ENCODE measurements at places on chromosomes 2 and 18.

GRCh38 chr2:113157118-113157896, 16.5 kb upstream of the PSD4 start:
- no peak for DNase-seq

GRCh38 chr2:104158191-104158590, 695.7 kb upstream of the POU3F3 start:
- no peak for DNase-seq

DNA sequence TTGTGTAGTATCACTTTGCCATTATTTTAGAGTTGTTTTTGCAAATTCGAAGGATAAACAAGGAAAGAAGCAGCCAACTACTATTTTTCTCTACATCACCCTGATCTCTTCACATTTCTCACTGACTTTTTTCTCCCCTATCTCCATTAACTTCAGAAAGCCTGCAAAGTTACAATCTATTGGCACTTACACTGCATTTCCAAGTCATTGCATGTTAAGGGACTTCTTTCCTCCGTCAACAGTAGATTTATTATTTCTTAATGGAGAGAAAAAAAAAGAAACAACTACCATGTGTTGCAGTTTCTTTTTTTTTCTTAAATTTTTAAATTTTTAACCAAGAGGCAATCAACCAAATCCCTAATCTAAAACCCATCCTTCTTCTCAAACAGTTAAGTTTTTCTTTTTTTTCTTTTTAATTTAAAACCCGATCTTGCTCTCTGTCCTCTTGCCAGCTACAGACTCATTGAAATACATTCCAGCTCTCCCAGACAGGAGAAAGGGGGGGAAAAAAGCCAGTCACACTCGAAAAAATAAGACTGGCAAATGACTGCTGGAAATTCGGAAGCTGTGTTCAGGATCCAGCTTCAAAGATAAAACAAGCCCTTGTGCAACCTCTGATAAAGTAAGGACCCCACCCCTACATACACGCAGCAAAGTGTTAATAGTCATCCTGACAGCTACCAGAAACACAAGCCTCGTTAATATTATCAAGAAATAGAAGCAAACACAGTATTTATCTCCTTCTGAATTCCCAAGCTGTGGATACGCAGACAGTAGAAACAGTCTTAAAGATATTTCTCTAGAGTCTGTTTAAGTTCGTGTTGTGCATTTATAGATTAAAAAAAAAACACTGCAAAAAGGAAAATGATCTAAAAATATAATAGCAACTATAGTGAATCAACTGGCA, 1.3 kb downstream of the LRRTM4 start:
- DNase-seq, result no peak

GRCh38 chr2:181124497-181124896, 144.1 kb downstream of the UBE2E3 start:
- no peak for DNase-seq

GRCh38 chr18:54089749-54090459, 134.6 kb downstream of the MBD2 start:
- DNase-seq, result no peak

GRCh38 chr18:59744271-59744721, 47.1 kb upstream of the CCBE1 start:
- DNase-seq, result no peak

DNA sequence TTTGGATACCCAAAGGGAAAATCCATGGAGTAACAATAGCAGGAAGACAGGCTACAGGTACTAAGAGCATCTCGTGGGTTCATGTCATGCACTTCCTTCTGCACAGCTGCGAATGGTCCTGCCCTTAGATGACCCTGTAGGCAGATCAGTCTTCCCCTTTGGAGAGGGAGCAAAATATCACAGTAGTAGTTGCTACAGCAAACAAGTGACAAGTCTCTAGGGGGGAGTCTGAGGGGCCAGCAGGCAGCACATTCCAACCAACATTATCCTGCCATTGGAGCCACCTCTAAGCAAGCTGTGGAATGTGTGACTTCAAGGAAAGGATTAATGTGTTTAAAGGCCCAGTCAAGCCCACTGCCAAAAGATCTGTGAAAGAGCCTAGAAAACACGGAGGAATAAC, 273.2 kb upstream of the PARD3B start:
- no peak for DNase-seq

- DNase-seq, result no peak
Observed at GRCh38 chr2:150174971-150175421, 312.5 kb downstream of the RND3 start.

DNA sequence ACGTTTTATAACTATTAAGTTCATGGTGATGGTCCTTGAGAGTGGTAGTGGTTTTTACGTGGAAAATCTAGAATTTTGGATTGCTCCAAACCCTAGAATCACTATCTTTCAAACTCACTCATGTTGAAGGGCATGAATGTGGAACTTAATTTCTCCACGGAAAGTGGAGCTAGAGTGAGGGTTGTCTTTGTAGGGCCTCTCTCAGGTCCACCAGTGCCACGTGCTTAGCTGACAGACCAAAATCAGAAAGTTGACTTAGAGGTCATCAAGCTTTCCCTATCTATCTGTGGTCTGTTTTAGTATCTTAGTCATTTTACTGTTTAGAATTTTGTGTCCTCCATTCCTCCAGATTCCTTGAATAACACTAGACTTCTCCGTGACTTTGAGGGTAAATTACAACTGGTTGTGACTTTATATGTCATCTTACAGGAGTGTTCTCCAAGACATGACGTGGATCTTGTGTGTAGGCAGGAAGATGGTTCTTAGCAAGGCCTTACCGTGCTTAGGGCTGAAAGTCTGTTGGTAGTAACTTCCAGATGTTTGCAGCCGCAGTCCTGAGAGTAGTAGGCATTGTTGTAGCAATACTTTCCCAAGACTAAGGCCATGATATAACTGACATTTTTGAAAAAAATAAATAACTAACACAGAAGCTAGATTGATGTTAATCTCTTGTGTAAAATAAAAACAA, 26.8 kb downstream of the DIS3L2 start:
- no peak for DNase-seq

DNA sequence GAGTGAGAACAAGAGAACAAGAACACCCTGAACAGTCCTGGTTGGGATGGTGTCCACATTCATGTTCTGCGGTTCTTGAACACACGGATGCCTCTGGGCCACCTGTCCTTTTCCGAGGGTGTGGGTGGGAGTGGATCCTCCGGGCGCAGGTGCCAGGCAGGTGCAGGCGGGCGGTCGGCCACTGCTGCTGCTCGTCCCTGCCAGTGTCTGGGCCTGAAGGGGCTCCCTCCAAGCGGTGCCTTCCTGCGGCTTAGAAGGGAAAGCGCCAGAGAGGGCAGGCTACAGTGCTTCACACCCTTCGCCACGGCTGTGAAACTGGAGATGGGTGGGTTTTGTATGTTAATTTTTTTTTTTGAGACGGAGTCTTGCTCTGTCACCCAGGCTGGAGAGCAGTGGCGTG, 8.0 kb upstream of the D2HGDH start:
- DNase-seq, result no peak

- DNase-seq, result no peak
Observed at GRCh38 chr2:68775272-68775842, 40.7 kb downstream of the ARHGAP25 start.

DNA sequence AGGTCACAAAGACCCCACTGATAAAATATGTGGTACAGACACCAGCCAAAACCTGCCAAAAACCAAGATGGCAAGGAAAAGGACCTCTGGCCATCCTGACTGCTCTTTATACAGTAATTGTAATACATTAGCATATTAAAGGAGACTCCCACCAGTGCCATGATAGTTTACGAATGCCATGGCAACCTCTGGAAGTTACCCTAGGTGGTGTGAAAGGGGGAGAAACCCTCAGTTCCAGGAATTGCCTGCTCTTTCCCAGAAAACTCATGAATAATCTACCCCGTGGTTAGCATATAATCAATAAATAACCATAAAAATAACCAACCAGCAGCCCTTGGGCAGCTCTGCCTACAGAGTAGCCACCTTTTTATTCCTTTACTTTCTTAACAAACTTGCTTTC, 129.8 kb upstream of the EPB41L3 start:
- DNase-seq, result no peak

- DNase-seq, result no peak
Observed at GRCh38 chr2:223720367-223720766, 117.0 kb downstream of the AP1S3 start.

- no peak for DNase-seq
Observed at GRCh38 chr18:62328586-62329525, 3.7 kb downstream of the TNFRSF11A start.

DNA sequence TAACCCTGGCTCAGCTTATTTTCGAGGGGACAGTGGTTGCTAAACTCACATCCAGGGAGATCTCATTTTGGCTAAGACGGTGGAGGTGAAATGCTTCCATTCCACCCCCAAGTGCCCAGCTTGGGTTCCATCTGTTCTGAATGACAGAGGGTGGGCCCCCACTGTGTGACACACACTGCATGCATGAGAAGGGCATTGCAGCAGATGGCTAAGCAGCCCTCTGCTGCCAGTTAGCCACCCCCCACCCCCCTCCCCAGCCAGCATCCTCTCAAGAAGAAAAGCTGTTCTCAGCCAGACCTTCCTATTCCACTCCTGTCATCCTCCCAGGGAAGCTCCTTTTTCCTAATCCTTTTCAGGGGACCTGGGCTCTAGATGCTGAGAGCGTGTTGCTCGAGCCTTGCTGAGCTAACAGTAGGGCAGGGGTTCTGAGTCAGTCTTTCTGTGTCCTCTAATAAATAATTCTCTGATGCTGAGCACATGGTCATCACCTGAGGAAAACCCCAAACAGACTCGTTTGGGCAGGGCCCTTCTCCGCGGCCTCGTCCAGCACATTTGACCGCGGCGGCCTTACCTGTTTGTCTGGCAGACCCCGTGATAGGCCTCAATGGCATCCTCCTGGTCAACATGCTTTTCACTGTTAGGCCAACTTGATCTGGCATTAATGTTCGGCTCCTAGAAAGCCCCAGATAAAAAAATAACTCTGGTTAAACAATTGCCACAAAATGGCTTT, 49.5 kb upstream of the ACAA2 start:
- no peak for DNase-seq
